ENCODE measurements at places on chromosomes 1 and 21.

GRCh38 chr1:226121049-226121586, 58.6 kb downstream of the H3-3A start:
- H3K27ac ChIP-seq, result peak overlapping the region; percentile 81
- H3K27me3 ChIP-seq, result no peaks in the 10 kb centered on the region
- H3K4me3 ChIP-seq, result peak overlapping the region; percentile 81
- peaks cover 19% of the 10 kb centered on the region for H3K4me1 ChIP-seq
- no peaks in the 10 kb centered on the region for H3K36me3 ChIP-seq
- DNase-seq, result no peak

DNA sequence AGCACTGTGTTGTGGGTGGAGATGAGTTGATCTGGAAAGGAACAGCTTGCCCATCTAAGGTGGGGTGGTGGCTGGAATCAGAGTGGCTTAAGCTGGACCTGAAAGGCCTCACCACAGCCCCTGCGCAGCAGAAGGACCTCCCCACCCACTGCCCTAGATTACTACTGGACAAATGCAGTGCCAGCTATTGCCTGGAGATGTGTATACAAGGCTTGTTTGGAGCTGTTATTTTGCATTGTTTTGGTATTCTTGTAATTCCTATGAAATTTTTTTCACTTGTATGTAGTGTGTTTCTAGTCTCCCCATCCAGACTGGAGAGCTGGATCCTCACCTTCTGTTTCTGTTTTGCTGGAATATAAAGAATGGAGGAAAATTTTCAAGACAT, 1.3 kb upstream of the SLC30A1 start:
- no peak for DNase-seq
- H3K4me3 ChIP-seq, result peak overlapping the region; percentile 81
- H3K27ac ChIP-seq, result peak overlapping the region; percentile 99
- peaks cover 56% of the 10 kb centered on the region for H3K4me1 ChIP-seq
- no peaks in the 10 kb centered on the region for H3K27me3 ChIP-seq
- peaks cover 7% of the 10 kb centered on the region for H3K36me3 ChIP-seq

DNA sequence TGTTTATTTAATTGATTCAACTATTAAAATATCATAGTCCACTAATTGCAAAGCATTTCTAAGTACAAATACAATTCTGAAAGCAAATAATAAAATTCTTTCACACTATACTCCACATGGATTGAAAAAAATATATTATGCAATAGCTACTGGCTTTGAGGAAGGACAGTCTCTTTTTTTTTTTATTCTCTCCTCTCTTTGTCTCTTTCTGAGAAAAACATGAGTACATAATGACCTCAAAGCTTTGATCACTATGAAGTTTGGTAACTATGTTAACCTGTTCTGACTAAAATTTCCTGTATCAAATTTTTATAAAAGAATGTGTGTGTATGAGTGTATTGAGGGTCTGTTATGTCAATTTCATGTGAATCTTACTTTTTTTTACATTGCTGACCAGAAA, 96.2 kb downstream of the RGS2 start:
- DNase-seq, result no peak
- peak overlapping the region; percentile 46 for H3K27ac ChIP-seq
- no peaks in the 10 kb centered on the region for H3K36me3 ChIP-seq

GRCh38 chr1:12345350-12346217, 115.8 kb downstream of the VPS13D start:
- peak overlapping the region; percentile 80 for H3K27ac ChIP-seq
- H3K27me3 ChIP-seq, result no peaks in the 10 kb centered on the region
- H3K4me3 ChIP-seq, result peak overlapping the region; percentile 62
- no peak for DNase-seq
- peaks cover 86% of the 10 kb centered on the region for H3K4me1 ChIP-seq

- no peaks in the 10 kb centered on the region for H3K27me3 ChIP-seq
- H3K36me3 ChIP-seq, result no peaks in the 10 kb centered on the region
- peaks cover 6% of the 10 kb centered on the region for H3K4me1 ChIP-seq
- DNase-seq, result no peak
- H3K4me3 ChIP-seq, result no peak overlapping the region
Observed at GRCh38 chr1:172460887-172461315, 17.0 kb upstream of the PIGC start.

DNA sequence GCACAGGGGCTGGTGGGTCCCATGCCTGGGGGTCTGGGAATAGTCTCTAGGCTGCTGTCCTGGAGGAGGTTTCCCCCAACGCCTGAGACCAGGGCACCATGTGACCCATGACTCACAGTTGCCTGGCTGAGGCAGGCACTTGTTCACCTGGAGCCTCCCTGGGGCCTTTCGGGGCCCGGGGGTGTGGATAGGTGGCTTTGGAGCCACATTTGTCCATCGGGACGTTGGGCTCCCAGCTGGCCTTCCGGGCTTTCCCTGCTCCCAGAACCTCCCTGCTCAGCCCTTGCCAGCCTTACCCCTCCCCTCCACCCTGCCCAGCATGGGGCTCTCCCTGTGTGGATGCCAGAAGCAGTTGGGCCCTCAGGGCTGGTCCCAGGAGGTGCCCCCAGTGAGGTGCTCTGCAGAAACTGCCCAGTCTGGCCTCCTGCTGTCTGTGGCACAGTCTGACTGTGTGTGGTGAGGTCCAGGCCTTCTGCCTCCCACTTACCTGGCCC, 14.2 kb downstream of the COL6A1 start:
- H3K36me3 ChIP-seq, result peaks cover 90% of the 10 kb centered on the region
- H3K27me3 ChIP-seq, result no peaks in the 10 kb centered on the region
- peaks cover 25% of the 10 kb centered on the region for H3K4me1 ChIP-seq
- H3K4me3 ChIP-seq, result no peak overlapping the region
- DNase-seq, result peak; percentile 10
- H3K27ac ChIP-seq, result no peak overlapping the region

DNA sequence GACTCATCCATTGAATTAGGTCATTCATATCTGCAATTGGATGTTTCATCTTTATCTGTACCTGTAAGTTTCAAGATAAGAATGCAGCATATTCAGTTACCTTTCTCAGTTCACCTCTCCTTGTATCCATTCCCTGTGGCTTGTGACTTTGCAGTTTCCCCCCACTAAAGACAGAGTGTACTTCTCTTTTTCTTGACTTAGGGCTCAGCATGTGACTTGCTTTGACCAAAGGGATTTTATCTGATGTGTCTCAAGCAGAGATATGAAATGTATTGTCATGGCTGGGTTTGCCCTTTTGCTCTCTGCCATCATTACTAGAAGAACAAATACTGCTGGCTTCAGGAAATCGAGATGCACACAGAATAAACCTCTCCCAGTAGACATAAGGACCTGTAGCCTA, 754.8 kb downstream of the ADGRL2 start:
- H3K4me1 ChIP-seq, result no peaks in the 10 kb centered on the region
- H3K36me3 ChIP-seq, result no peaks in the 10 kb centered on the region
- H3K27me3 ChIP-seq, result no peaks in the 10 kb centered on the region
- no peak for DNase-seq
- H3K27ac ChIP-seq, result no peak overlapping the region

DNA sequence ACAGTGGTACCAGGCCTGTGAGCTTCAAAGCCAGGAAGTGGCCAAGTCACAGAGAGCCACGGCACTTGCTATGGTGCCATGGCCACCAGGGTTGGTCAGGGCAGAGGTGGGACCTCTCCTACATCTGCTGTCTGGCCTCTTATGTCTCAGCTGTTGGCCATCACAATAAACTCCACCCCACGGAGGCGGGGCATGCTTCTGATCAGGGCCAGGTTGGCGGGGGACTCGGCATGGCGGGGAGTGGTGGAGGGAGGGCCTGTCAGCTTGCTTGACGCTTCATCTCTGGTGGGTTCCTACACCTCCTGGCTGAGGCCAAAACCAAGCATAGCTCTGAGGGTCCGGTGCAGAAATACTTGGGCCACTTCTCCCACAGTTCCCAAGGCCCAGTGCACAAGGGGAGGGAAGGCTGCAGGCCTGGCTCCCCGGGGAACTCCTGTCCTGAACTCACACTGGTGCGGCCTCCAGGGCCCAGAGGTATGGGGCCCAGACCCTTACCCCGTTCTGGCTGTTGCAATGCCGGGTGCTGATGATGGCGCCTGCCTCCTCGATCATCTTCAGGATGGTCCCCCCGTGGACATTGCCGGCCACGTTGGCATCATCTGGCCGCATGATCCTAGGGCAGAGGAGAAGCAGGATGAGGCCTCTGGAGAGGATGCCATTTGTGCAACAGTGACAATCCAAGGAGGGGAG, 44.2 kb downstream of the ACOT7 start:
- H3K27ac ChIP-seq, result peak overlapping the region; percentile 77
- DNase-seq, result no peak
- H3K4me3 ChIP-seq, result no peak overlapping the region
- H3K27me3 ChIP-seq, result no peaks in the 10 kb centered on the region
- H3K4me1 ChIP-seq, result peaks cover 62% of the 10 kb centered on the region
- H3K36me3 ChIP-seq, result no peaks in the 10 kb centered on the region

DNA sequence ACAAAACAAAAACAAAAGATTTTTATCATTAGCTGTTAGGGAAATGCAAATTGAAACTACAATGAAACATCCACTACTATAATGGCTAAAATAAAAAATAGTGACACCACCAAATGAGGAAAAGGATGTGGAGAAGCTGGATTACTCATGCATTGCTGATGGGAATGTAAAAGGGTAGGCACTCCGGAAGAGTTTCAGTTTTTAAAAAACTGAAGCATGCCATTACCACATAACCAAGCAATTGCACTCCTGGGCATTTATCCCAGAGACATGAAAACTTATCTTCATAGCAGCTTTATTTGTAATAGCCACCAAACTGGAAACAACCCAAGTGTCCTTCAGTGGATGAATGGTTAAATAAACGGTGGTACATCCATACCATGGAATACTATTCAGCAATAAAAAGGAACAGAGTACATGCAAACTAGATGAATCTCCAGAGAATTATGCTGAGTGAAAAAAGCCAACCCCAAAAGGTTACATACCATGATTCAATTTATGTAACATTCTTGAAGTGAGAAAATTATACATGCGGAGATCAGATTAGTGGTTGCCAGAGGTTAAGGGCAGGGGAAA, 14.5 kb upstream of the CFAP298 start:
- H3K4me3 ChIP-seq, result no peak overlapping the region
- H3K27me3 ChIP-seq, result peaks cover 19% of the 10 kb centered on the region
- no peak overlapping the region for H3K27ac ChIP-seq

- no peak for DNase-seq
- no peak overlapping the region for H3K27ac ChIP-seq
- H3K4me1 ChIP-seq, result no peaks in the 10 kb centered on the region
- H3K4me3 ChIP-seq, result no peak overlapping the region
- no peaks in the 10 kb centered on the region for H3K27me3 ChIP-seq
- peaks cover 98% of the 10 kb centered on the region for H3K36me3 ChIP-seq
Observed at GRCh38 chr1:202944438-202944921, 13.6 kb downstream of the ADIPOR1 start.

DNA sequence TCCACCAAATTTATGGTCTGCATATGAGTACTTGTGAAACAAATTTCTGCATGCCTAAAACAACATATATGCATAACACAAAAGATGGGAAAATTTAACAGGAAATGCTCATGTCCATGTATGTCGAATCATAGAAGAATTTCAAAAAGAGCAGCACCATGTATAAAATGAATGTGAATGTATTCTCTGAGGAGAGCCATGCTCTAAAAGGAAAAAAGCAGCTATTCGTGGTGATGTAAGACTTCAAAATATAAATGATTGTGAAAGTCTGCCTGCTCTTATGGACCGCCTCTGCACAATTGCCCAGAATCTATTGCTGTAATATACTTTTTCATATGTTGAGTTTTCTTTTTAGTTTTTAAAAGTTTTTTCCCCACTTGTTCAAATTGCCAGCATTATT, 66.8 kb downstream of the EPB41 start:
- no peak for DNase-seq
- no peak overlapping the region for H3K4me3 ChIP-seq
- H3K27ac ChIP-seq, result no peak overlapping the region
- no peaks in the 10 kb centered on the region for H3K27me3 ChIP-seq

DNA sequence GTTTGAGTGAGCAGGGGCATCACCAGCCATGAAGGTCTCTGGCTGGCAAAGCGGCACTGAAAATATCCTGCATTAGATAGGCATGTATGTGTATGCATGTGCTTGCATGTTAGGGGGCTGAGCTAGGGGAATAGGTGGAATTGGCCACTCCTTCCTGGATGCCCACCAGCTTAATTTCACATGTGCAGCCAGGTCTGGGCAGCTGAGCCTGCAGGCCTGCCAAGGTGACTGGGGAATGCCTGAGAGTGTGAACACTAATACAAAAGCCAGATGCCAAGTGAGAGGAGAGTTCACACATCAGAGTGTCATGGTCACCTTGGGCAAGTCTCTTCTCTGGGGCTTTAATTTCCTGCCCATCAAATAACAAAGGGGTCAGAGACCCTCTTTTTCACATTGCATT, 155.9 kb downstream of the HIVEP3 start:
- no peak for DNase-seq
- H3K36me3 ChIP-seq, result no peaks in the 10 kb centered on the region
- H3K4me1 ChIP-seq, result peaks cover 42% of the 10 kb centered on the region
- H3K27ac ChIP-seq, result no peak overlapping the region
- H3K27me3 ChIP-seq, result no peaks in the 10 kb centered on the region
- H3K4me3 ChIP-seq, result no peak overlapping the region

DNA sequence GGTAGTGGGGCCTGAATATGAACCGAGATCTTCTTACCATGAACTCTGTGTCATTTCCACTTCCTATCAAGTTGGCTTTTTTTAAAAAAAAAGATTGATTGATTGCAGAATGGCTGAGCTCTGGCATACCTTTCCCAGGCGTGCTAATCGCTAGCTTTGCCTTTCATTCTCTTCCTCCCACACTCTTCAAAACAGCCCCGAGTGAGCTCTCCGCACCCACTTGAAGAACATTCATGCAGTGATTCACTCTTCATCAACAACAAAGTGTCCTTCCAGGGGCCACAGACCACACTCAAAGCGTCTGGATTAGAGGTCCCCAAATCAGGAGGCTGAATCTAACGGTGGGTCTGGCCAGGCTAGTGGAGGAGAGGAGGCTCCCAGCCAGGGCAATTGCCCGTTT, 96.3 kb upstream of the GALNT2 start:
- H3K27me3 ChIP-seq, result peaks cover 10% of the 10 kb centered on the region
- no peak for DNase-seq
- no peak overlapping the region for H3K4me3 ChIP-seq
- no peaks in the 10 kb centered on the region for H3K36me3 ChIP-seq

Measured in left ventricle myocardium inferior (tissue), 1 donor.